Activated CD8-positive, alpha-beta T cell treated with anti-CD3 and anti-CD28 coated beads for 36 hours (primary cell): ENCODE measurements at places on chromosomes 1 and 21.

DNA sequence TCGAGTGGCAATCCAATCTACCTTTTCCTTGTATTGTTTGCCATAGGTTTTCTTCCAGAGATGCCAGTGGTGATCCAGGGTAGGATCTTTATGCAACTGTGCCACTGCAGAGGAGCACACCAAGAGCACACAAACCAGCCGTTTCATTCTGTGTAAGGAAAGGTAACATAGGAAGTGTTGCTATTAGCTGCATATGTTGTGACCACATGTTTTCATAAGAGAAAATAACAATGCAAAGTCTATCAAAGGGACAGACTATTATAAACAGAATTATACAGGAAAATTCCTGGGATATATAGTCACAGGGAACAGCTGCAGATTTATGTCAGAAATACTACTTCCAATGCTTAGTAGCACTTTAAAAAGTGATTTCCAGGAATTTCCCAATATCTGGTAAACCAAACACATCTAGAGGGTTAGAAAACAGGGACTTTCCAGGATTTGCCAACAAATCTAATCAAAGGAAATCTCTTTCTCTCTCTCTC is 919 bp downstream of the CTSS start:
- no peak for DNase-seq

GRCh38 chr1:238606457-238606856 is 715.7 kb upstream of the ZP4 start:
- no peak for DNase-seq

DNA sequence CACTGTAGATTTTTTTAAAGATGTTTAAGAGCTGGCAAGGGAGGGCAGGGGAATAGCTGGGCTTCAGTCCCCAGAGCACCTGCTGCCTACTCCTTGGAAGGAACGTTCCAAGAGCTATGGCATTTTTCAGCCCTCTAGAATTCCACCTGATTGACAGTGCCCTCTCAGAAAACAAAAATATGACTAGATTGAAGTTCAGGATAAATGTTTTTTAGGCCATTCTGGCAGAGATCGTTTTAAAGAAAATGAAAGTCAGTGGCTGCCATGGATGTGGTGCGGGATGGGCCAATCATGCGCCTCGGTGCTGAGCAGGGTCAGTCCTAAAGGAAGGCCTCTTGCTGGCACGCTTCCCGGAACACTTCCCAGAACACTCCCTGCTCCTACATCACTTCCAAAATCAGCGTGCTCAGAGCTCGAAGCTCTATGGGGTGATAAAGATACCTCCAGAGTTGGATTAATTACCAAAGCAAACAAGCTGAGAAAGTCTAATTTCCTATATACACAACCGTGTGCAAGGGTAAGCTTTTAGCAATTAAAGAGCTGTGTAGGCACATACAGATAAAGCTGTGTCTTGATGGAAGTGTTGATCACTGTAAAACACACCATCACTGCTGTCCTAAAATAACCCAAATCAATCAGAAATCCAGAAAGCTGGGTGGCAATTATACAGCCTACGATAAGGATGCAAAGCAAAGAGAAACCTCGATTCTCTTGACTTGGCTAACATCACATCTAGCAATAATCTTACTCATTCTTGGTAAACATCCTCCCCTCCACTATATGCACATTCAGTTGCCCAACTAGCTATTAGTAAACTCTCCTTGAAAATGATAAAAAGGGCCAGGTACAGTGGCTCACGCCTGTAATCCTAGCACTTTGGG is 34.6 kb downstream of the TGFBR3 start:
- no peak for DNase-seq

DNA sequence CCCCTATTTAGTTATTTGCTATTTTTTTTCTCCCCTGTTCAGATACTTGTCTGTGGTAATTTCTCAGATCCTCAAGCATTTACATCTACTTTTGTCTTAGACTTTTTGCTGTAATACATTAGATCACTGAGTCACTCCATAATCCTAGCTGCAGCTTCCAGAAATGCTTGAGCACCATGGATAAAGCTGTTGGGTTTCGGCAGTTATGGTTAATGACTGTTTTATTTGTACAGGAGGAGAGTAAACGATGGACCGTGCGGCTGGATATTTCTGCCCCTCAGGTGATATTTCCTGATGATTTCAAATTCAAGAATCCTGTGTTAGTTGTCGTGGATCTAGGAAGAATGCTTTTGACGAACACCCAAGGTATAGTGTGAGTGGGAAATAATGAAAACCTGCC is 42.9 kb downstream of the VPS13D start:
- no peak for DNase-seq

- no peak for DNase-seq
Measured at GRCh38 chr1:197391303-197392226, 123.5 kb downstream of the CRB1 start.

GRCh38 chr1:22447621-22448111 is 4.0 kb upstream of the ZBTB40 start:
- DNase-seq: no peak

DNA sequence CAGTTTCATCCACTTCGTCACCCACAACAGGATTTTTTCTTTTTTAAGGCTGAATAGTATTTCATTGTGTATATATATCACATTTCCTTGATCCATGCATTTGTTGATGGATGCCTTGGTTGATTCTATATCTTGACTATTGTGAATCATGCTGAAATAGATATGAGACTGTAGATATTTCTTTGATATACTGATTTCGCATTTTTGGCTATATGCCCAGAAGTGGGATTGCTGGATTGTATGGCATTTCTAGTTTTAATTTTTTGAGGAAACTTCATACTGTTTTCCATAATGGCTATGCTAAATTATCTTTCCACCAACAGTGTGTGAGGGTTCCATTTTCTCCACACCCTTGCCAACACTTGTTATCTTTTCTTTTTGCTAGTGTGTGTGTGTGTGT is 5.0 kb downstream of the GUCA2B start:
- DNase-seq: no peak

GRCh38 chr21:14744368-14744767 is 198.3 kb upstream of the SAMSN1 start:
- DNase-seq: no peak

DNA sequence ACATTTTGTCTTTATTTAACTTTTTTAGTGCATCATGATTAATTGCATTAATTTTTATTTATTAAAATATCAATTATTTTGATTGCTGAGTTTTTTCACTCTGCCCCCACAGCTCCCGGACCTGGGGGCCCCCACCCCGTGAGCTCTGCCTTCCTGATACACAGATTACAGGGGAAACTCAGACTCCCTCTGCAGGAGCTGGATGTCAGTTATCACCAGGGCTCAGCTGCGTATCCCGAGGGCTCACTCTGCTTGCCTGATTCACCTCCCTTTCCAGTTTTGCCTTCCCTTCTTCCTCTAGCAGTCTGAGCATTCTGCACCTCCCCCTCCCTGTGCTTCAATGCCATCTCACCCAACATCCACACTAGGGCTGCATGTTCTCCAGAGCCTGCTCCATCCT is 98.2 kb downstream of the ATP1A1 start:
- DNase-seq: no peak

DNA sequence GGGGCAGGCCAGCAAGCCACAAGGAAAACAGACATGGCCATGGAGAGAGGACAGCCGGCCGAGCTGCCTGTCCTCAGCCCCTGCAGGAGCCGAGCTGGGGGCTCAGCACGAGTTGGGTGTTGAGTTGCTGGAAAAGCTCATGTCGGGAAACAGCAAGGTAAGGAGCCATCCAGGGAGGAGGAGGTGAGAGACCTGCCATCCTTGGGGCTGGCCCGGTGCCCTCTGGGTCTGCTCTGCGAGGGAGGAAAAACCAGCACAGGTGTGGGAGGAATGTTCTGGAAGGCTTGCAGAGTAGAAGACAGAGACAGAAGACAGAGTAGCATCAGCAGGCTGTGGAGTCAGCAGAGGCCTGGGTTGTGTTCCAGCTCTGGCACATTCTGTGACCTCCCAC is 548.8 kb downstream of the PTPRU start:
- no peak for DNase-seq

- DNase-seq: peak; percentile 63
Measured at GRCh38 chr1:206744683-206745082, 25.9 kb upstream of the IL19 start.

DNA sequence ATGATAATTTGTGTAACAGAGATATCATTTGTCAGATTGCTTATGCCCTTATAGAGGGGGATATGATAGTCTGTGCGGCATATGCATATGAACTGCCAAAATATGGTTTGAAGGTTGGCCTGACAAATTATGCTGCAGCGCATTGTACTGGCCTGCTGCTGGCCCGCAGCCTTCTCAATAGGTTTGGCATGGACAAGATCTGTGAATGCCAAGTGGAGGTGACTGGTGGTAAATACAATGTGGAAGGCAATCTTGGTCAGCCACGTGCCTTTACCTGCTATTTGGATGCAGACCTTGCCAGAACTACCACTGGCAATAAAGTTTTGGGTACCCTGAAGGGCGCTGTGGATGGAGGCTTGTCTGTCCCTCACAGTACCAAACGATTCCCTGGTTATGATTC is 82.4 kb downstream of the ZMYM4 start:
- no peak for DNase-seq

GRCh38 chr1:7516341-7516740 is 254.8 kb upstream of the VAMP3 start:
- DNase-seq: no peak

- DNase-seq: peak; percentile 22
Measured at GRCh38 chr1:173628888-173629287, 6.2 kb upstream of the TEX50 start.

DNA sequence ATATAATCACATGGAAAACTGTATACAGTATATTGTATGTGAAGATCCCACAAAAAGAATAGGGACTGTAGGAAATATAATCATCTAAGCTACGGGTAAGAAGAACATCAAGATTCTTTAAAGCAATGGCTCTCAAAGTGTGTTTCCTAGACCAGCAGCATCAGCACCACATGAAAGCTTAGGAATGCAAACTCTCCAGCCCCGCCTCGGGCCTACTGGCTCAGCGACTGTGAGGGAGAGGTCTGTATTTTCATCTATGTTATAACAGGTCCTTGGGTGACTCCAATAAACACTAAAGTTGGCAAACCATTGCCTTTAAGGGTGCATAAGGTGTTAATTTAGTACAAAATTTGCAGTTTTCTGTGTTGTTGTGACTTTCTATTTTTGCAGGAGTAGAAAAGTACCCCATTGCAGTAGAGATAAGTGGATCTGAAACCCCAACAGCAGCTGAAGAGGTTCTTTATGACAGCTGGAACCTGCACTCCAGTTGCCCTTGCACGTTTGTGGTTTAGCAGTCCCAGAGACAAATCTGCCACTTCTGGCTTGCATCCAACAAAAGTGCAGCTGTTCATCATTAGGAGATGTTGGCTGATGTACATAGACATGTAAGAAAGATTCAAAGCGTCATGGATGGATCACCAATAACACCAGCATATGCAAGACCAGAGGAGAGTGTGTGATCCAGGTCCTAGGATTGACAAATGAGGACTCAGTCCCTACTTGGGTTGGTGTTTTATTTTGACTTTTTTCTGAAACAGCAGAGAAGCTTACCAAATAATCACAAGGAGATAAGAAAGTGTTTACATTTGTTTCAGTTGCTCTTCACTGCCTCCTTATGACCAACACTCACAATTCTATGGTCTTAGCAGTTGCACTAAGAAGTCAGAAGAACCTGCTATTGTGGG is 15.9 kb upstream of the IFNAR1 start:
- no peak for DNase-seq

- DNase-seq: no peak
Measured at GRCh38 chr1:230752407-230752806, 5.2 kb downstream of the CAPN9 start.

DNA sequence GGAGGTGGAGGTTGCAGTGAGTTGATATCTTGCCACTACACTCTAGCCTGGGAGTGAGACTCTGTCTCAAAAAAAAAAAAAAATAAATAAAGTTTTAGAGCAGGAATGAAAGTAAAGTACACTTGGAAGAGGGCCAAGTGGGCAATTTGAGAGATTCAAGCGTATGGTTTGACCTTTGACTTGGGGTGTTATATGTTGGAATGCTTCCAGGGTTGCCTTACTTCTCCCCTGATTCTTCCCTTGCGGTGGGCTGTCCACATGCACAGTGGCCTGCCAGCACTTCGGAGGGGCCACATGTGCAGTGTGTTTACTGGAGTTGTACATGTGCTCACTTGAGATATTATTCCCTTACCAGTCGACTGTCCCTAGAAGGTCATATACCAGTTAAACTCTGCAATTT is 295.5 kb upstream of the PROX1 start:
- no peak for DNase-seq

- no peak for DNase-seq
Measured at GRCh38 chr1:98278055-98278454, 357.2 kb upstream of the DPYD start.

- DNase-seq: no peak
Measured at GRCh38 chr1:111611986-111612385, 7.6 kb upstream of the RAP1A start.

DNA sequence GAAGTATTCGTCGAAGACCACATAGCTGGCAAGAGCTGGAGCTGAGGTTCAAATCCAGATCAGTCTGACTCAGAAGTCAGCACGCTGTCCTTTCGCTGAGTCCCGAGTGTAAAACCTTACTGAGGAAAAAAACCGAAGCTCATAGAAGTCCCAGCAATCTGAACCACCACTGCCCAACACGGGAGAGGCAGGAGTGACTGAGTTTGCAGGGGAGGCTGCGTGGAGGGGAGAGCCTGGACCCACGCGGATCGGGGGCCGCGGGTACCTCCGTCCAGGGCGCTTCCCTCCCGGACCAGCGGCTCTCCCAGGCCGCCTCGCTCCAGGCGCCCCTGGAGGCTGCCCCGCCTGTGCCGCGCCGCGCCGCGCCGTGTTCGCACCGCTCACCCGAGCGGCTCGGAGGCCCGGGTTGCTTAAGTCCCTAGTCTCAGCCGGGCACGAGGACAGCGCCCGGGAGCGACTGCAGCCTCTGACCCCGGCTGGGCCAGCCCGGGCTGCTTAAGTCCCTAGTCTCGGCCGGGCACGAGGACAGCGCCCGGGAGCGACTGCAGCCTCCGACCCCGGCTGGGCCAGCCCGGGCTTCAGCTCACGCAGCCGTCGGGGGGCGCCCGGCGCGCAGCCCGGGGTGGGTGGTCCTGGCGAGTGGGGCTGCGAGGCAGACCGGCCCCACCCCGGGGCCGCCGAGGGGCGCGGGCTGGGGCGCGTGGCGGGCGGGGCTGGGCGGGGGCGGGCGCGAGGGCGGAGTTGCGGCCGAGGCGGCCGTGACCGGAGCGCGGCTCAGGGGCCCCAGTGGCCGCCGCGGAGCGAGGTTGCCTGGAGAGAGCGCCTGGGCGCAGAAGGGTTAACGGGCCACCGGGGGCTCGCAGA is at the start of gene ADAMTSL4:
Gene ADAMTSL4, plus strand, starts transcription at position 777 of the 864 bp plus-strand sequence. CDS start 2,881 bp downstream, outside the sequence.
- DNase-seq: peak; percentile 49

- peak; percentile 38 for DNase-seq
Measured at GRCh38 chr1:92833840-92834239, 2.0 kb downstream of the RPL5 start.

DNA sequence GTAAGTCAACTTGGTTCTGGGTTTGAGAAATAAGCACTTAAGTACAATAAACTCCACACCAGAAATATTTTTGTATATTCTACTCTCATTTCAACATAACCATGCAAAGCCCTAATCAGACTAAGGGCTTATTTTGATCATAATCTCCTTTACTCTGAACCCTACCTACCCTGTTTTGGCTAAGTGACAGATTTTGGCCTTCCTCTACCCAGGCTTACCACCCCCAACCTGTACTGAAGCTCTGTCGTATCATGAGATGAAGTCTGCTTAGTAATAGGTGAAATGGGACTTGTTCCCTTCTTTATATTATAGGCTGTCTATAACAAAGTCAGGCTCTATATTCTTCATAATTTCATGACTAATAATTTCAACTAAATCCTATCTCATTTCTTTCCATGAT is 135.5 kb downstream of the RERE start:
- DNase-seq: no peak
